Stimulated activated CD8-positive, alpha-beta memory T cell treated with anti-CD3 and anti-CD28 coated beads, Interleukin-4, amount 100 ng/mL, for 48 hours (primary cell): ENCODE measurements at places on chromosomes 6 and 20.

- DNase-seq: no peak
Measured at GRCh38 chr6:106103728-106104109, 17.6 kb downstream of the PRDM1 start.

DNA sequence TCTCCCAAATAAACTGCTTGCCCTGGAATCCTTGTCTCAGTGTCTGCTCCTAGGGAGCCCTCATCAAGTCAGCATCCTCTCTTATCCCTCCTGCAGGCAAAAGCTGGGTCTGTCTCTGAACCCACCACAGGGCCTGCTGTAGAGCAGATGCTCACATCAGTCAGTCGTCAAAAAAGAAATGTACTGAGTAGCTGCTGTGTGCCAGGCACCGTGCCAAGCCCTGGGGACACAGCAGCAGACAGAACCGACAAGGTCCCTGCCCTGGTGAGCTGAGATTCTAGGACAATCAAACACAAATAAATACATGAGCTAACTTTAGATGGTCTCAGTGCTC, 68.5 kb downstream of the EYA2 start:
- no peak for DNase-seq

DNA sequence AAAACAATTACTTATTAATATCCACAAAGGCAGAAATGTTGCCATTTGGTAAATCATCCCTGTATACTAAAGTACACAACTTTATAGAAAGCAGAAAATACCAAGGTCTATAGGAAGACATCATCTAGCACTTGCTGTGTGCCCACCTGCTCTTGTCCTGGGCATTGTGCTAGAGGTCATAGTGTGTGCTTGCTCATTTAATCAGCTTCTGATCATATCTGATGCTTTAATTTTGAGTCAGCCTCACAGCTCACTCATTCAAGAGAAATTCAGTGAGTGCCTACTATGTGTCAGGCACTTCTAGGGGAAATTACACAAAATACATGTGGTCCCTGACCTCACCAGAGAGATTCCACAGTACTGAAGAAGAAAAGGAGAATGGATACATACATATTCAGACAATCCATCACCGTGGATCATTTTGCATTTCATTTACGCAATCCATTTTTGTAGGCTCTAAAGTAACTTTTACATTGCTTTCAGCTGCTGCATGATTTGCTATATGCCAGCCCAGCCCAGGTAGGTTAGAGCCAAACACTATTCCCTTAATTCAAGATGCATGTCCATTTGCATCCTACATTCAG, 167.9 kb upstream of the MCHR2 start:
- DNase-seq: no peak

DNA sequence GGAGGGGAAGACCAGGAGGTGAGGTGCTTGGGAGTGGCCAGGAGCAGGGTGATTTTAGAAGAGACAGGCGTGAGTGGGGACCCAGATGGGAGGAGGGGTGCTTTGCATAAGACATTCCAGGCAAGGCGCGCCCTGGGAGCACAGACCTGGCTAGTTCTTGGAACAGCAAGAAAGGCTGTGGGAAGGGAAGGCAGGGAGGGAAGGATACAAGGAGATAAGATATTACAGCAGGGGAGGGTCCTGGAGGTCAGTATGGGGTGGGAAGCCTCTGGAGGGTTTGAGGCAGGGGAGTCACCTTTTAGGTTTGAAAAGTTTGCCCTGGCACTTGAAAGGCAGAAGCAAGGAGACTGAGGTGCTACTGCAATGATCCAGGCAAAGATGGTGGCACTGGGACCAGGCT, 111.8 kb downstream of the ZDHHC14 start:
- no peak for DNase-seq

DNA sequence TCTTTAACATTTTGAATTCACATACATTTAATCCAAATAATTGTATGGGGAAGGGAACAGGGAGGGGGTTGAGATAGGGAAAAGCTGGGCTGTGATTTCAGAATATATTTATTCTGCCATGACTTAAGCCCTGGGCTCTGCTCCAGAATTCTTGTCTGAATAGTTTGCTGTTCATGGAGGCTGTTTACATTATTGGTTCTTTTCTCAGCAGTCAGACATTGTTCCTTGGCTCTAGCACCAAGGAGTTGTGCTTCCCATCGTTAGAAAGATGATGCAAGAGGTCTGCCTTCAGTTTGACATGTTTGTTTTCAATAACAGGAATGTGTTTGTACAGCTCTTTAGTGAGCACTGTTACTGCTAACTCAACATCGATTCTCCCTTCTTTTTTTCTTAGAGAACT, 198.8 kb upstream of the CDYL start:
- DNase-seq: no peak

DNA sequence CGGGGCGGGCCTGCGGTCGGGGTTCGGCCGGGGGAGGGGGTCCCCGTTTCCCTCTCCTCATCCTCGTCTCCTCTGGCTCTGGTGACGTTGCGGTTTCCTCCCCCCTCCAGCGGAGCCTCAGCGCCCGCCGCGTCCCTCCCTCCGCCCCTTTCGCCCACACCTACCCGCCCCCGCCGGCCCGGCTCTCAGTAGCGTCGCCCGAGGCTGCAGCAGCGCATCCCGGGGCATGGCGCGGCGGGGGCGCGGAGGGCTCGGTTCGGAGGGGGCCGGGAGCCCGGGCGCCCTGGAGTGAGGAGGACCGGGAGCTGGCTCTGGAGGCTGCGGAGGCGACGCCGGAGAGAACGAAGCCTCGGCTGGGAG, at the start of gene DSE:
DSE (plus strand) TSS at position 188 of the 360 bp plus-strand sequence. CDS start 28,304 bp downstream, outside the sequence.
- DNase-seq: peak; percentile 70
